Colonic mucosa (tissue), 4 donors: ENCODE measurements at places on chromosomes 13 and 19. TPM values are rescaled to one million over a fixed set of nuclear protein-coding genes. Genes with fewer than 3 reads are reported as not detected.
A peak's percentile ranks its signal among the peaks of the same experiment; 100 is the strongest.

CLEC17A gene
- 0.32 TPM for total RNA-seq

NAT14 gene
- 7.7 TPM for total RNA-seq

POU2F2 gene
- total RNA-seq, result 4.0 TPM

MCF2L gene
- 88.3 TPM for total RNA-seq

NLRP9 gene
- not detected for total RNA-seq

ZFP82 gene
- total RNA-seq, result 1.3 TPM

UBE2L5 gene
- total RNA-seq, result not detected

LIN7B gene
- 11.8 TPM for total RNA-seq

DNA sequence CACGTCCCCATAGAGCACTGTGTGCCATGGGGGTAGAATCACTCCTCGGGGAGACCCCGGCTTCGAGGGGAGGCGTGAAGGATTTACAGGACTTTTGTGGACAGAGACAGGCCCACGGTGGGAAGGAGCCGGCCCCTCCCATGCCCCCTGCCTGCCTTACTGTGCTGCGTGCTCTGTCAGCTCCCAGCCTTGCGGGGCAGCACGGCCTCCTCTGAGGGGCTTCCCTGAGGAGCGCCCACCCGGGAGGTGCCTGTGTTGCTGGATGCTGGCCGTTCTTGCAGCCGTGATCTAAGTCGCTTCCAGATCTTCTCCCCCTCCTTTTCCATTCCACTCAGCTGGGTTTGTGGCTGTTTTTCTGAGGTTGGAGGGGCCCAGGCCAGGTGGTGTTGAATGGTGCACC, 29.1 kb downstream of the PLEKHJ1 start:
- no peak for DNase-seq

DNA sequence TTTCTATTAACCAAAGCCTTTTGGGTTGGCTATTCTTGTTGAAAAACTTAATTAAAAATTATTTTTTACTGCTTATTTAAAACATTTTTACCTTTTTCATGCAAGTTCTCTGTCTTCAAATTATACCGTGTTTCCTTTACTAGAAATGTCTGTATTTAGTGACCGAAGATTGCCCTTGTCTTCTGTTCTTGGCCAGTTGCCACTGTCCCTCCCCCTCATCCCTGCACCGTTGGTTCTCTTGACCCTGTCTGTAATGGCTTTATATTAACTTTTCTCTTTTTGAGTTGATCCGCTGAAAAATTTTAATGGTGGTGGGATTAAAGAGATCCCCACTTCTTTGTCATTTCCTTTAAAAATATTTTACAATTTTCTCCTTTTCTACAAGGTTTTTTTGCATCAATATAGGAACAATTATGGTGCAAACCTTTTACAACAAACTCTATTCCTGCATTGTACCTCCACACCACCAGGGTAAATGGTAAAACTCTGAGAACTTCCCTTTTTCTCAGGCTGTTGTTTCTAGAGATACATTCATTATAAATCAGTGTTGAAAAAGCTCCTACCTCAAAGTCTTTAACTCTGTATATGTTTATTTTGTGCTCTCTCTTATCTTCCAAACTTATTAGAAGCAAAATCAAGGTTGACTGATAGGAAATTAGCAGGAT, 12.9 kb upstream of the RNF113B start:
- no peak for DNase-seq

- DNase-seq, result no peak
Observed at GRCh38 chr13:30779608-30780007, 44.3 kb downstream of the ALOX5AP start.

- DNase-seq, result peak; percentile 86
Observed at GRCh38 chr13:31045286-31046081, 113.0 kb downstream of the TEX26 start.

DNA sequence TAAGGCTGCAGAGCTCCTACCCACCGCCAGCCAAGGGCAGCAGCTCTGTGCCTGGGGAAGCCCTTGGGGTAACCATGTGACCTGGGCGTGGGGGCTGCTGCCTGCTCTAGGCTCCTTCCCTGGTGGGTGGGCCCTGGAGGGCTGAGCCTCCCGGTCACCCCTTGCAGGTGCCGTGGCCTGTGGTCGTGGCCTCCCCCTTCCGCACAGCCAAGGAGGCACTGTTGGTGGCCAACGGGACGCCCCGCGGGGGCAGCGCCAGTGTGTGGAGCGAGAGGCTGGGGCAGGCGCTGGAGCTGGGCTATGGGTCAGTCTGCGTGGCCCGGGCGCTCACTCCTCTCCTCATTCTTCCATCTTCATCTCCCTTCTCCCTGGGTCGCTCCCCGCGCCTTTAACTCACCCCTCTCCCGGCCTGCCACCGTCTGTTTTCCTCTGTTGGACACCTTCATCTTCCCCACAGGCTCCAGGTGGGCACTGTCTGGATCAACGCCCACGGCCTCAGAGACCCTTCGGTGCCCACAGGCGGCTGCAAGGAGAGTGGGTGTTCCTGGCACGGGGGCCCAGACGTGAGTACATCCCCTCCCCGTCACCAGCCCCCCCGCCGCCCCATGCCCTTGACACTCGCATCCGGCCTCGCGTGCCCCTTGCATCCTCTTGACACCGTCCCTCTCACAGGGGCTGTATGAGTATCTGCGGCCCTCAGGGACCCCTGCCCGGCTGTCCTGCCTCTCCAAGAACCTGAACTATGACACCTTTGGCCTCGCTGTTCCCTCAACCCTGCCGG, 9.9 kb upstream of the FLT3LG start:
- DNase-seq, result no peak

DNA sequence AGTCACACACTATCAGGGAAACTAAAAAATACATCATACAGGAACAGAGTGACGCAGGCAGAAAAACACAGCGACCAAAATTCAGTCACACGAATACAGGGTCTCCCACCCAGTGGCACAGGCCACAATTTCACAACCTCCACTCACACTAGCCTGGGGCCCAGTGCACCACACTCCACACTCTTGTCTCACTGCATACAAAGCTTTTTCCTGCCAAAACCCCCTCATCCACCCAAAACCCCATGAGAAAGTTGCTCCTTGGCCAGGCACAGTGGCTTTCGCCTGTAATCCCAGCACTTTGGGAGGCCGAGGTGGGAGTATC, 1.2 kb downstream of the S1PR5 start:
- DNase-seq, result no peak

GRCh38 chr13:78784014-78784750, 125.2 kb upstream of the OBI1 start:
- no peak for DNase-seq

DNA sequence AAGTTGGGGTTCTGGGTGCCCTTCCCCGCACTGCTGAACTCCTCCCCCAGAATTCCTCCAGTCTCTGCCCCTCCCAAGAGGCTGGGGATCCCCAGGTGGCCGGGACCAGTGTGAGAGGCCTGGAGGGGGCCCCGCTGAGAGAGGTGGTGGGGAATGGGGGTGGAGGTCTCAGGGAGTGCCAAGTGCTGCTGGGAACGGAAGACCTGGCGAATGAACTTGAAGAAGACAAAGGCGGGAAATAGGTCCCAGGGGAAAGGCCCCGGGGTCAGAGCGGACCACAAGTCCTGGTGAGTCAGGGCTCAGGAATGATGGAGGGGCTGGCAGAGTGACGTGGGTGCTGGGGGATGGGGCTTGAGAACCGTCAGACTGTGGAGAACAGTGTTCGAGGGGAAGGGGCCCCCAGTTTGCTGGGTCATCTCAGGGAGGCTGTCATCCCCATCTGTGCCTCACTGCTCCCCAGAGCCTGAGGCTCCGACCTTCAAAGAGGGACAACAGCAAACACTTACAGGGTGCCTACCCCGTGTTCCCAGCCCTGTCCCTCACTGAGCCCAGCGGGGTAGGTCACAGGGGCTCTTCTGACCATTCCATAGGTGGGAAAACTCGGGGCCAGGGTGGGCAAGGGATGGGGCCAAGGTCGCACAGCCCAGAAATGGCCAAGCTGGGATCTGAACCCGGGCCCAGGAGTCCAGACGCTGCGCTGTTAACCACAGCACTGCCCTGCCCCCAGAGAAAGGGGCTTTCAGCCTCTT, 16.0 kb upstream of the SEMA6B start:
- DNase-seq, result no peak

DNA sequence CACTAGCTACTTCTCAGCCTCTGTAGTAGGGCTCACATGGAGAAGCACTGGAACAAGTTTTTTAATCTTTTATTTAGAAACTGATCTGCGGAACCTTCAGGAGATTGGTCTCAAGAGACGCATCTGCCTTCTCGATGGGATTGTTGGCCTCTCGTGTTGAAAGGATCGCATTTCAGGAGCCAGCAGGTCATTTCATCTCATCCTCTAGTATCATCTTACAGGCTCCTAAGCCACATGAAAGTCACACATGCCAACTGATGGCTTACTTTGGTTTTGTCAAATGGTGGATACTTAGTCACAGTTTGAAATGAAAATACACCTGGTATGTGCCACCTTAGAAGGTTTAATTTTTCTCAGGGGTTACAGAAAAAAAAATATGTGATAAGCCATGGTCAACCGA, 1703.6 kb downstream of the EFNB2 start:
- no peak for DNase-seq

DNA sequence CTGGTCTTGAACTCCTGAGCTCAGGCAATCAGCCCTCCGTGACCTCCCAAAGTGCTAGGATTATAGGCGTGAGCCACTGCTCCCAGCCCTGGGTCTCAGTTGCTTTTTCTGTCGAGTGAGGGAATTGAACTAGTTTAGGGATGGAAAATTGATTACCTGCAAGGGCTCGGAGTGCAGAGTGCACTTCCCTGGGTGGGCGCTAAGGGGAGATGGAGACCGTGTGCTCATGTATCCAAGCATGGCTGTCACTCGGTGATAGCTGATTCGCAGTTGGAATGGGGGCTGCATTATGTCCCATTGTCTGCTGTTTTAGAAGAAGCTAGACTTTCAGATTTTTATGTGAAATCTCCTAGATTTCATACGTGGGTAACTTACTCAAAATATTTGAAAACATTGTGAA, 139.9 kb upstream of the RFC3 start:
- DNase-seq, result no peak

DNA sequence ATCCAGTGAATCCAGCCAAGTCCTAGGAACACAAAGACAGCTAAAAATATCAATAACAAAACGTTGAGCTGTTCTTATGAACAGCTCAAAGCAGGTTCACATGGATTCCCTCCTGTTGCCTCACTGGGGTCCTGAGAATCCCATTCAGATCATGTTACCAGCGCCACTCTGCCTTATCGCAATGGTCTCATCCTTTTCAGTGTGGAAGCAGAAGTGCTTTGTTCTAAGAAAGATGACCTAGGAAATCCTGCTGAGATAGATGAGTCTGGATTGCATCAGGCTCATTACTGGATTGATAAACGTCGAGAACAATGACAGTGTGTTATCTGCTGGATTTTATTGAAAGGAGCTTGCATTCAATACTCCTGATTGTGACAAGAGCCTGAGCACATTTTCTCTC, 87.0 kb downstream of the SLAIN1 start:
- no peak for DNase-seq

GRCh38 chr13:33832872-33833271, 14.9 kb downstream of the RFC3 start:
- no peak for DNase-seq
